ENCODE measurements at places on chromosomes 1 and 21.

DNA sequence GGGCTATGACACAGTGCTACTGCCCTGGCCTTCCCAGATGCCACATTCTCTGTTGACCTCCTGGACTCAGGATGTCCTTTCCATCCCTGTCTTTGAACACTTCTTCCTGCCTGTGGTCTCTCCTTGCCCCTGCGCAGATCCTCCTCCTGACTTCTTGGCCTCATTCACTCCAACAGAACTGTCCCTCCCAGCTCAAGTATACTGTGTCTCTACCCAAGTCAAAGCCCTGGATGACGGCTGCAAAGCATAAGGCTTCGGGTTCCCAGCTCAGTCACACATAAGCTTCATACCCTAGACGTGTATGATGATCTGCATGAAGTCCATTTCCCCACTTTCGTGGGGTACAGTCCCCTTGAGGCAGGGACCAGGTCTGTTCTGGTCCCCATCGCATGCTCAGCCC is 328.2 kb upstream of the VAMP3 start:
- DNase-seq = no peak

- no peak for DNase-seq
Measured at GRCh38 chr1:41679531-41679930, 195.0 kb upstream of the EDN2 start.

GRCh38 chr1:110086961-110087360 is 16.5 kb upstream of the ALX3 start:
- no peak for DNase-seq

DNA sequence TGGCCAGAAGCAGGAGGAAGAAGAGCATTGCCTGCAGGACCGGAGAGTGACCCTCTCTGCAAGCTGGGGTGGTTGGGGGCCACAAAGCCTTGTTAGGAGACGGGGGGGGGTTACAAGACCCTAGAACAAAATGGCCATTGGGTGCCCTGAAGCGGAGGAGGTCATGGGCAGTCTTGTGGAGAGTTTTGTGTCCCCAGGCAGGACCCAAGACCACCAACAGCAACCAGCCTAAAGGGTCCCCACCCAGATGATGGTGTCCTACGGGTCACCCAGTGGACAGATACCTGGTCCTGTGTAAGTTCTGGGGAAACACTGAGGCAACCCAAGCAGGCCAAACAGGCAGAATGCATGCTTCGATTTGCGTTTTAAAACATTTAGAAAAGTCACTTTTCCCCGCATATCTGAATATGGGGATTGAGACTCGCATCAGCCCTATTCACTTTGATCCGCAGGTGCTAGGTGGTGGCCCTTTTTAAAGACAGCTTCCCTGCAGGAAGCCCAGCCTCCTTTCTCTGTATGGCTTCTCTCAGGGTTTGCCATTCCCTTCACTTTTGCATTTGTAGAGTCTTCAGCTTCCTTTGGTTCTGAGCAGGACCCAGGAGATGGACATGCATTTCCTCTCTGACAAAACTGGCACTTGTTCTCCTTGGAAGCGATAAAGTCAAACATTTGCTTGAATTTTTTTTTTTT is 21.1 kb downstream of the GNG4 start:
- DNase-seq = no peak

DNA sequence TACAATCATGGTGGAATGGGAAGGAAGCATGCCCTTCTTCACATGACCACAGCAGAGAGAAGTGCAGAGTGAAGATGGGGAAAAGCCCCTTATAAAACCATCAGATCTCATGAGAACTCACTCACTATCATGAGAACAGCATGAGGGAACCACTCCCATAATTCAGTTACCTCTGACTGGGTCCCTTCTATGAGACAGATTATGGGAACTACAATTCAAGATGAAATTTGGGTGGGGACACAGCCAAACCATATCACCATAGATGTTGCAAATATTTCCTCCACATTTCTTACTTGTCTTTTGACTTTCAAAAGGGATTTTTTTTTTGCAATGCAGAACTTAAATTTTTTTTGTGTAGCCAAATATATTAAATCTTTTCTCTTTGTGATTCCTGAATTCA is 14.8 kb downstream of the SH3BGR start:
- DNase-seq = no peak

- DNase-seq = no peak
Measured at GRCh38 chr1:67227196-67227595, 60.9 kb downstream of the IL23R start.

GRCh38 chr1:35530168-35530567 is 27.0 kb downstream of the KIAA0319L start:
- DNase-seq = no peak

DNA sequence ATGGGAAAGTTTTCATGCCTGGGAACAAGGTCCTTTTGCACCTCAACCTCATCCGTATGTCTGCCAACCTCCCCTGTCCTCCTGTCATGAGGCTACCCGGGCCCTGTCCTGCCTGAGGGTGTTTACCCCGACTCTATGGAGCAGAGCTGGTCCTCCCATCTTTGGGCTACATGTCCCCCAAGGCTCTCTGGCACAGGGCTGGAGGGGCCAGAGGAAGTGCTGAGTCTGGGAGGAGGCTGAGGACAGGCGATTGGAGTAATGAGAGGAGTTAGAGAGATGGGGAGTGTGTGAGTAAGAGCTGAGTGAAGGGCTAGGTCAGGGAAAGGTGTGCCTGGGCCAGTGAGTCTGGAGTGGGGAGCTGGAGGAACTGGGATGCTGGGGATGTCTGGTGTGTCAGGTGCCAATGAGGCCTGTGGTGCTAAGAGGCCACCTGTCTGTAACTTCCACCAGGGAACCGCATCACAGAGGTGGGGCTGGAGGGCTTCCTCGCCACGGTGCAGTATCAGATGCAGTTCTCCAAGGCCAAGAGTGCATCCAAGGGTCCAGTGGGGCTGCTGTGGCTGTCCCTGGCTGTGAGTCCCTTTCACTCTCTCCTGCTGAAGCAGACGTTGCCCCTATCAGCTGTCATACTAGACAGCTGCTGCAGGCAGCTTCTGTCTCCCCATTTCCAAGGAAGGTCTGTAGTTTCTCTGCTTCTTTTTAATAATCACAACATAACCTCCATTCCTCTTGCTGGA is 11.7 kb downstream of the LRRC71 start:
- no peak for DNase-seq

DNA sequence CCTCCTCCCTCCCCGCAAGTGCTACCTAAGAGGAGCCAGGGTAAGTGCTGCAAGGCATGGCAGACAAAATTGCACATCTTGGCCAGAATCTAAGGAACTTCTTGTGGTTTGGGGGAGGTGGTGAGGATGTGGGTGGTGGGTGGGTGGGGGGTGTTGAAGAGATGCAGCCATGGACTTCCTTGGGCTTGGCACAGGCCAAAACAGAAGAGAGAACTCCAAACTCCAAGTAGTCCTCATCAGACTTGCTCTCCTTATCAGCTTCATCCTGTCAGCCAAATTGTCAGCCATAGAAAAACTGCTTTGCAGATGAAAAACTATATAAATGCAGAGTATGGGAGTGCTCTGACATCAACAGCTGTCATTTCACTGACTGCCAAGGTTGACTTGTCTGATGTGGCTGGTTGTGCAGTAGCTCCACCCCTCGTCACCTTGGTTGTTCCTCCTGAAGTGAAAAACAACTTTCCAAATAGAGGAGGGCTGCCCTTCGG is 7.1 kb downstream of the AMIGO1 start:
- DNase-seq = no peak

GRCh38 chr1:39391691-39392679 is 99.5 kb upstream of the BMP8A start:
- no peak for DNase-seq

DNA sequence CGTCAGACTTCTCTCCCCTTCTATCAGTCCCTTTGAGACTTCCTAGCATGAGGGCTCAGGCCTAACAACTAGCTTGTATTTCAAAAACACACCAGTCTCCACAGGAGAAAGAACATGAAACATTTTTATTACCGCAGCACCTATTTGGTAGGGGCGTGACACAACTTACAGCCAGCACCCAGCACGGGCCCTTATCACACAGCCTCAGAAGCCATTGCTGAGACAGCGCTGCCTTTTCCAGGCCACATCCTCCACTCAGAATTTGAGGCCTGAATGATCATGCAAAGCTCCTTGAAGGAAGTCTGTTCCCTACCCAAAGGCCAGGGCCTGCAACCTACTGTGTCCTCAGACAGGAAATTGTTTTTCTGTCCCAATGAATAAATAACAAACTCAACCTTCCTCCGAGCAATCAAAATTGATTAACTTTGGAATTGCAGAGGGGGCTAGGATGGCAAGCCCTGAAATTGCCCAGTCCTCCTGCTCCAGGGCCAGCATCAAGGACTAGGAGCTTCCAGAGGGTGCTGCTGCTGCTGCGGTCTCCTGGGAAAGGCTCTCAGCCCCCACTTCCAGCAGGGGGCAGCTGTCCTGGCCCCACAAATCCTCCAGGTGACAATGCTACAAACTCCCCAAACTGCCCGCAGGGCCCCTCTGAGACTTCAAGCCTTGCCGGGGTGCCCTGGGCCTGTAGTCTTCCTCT is 94.3 kb upstream of the GALNT2 start:
- DNase-seq = no peak

DNA sequence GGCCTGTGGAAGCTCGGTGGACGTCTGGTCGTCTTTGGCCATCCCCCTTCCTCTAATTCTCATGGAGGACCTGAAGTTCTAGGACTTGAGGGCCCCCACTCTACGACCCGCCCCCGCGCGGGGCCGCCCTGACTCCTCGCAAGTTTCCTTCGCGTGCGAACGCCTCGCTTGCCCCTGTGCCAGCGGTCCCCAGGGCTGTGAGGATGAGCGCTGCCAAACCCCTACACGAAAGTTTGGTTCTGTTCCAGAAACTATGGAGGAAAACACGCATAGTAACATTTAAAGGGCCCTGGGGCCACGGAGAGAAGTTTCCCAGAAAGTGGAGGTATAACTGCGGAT is 304 bp upstream of the GNG12 start:
- no peak for DNase-seq

GRCh38 chr1:89604414-89604735 is 28.5 kb upstream of the LRRC8C start:
- DNase-seq = no peak

GRCh38 chr1:248834343-248834940 is 3.6 kb upstream of the ZNF672 start:
- DNase-seq = no peak

GRCh38 chr1:55310505-55310971 is 95.4 kb upstream of the USP24 start:
- DNase-seq = no peak

DNA sequence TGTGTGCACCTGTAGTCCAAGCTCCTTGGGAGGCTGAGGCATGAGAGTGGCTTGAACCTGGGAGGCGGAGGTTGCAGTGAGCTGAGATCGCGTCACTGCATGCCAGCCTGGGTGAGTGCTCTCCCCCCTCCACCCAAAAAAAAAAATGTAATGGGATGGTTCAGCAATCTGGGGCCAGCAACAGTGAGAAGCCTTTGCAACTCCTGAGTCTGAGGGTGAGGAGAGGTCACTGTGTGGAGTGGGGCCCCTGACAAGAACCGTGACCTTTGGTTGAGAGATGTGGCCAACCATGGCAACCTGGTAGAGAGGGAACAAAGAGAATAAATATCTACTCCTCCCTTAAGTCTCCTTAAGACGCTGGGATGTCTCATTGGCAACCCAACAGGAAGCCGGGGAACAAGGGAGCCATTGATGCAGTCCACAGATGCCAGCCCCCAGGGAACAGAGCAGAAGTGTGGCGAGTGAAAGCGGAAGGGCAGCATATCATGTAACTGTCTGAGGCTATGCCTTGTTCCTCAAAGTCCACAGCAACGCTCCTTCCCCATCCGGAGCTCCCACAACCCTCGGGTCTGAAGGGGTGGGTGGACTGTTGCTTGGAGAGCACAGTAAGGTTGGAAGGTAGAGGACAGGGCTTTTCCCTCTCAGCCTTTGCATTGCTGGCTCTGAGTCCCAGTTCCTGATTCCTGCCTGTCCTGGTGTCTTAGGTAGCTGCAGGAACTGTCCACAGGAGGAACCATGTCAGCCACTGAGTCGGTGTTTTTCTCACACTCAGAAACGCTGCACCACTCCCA is 8.3 kb downstream of the TRNP1 start:
- DNase-seq = no peak

DNA sequence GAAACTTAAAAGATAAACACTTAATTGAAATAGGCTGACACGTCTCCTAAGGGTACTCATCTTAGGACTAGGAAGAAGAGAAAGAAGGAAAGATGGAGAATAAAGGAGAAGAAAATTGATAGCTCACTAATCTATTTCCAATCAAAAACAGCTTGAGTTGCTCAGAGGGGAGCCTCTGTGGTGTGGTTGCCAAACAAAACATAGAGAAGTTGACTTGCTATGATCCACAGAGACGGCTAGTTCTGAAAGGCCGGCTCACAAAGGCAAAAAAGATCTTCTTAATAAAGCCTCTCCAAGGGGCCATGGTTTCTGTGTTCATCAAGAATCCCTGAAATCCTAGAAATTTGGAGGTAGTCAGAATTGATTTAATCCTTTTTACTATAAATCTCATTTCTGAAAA is 644.1 kb downstream of the LMO4 start:
- no peak for DNase-seq

DNA sequence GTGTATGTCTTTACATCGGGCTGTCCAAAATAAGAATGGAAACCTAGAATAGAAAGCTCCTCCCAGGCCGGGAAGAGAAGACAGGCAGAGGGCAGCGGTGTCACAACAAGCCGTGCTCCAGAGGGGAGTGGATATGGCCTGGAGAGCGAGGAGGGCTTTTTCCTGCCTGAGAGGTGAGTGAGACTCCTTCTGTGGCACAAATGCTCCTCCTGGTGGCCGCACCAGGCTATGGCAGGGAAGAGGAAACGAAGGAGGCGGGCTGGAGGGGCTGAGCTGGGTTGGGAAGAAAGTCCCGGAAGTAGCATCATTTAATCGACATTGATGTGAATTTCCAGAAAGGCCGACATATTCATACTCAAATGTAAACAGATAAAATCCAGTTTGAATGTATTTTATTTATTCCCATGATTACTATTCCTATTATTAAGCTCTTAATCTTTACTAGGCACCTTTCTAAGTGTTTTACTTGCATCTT is 54.7 kb downstream of the MEF2D start:
- peak; percentile 92 for DNase-seq

DNA sequence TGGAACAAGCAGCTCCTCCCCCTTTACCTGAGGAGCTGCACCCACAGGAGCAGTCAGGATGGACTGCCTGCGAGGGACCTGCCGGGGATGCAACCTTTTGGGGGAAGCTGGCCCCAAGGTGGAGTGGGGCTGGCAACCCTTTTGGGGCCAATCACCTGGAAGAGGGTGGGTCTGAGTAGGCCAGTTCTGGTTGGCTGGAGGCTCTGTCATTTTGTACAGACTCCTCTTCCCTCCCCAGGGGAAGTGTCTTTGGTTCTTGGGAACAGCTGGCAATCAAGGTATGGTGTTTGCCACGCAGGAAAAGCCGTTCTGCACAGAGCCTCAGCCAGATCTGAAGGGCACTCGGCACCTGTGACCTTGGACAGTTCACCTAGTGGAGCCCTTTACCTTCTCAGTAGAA is 280 bp upstream of the A3GALT2 start:
- no peak for DNase-seq

DNA sequence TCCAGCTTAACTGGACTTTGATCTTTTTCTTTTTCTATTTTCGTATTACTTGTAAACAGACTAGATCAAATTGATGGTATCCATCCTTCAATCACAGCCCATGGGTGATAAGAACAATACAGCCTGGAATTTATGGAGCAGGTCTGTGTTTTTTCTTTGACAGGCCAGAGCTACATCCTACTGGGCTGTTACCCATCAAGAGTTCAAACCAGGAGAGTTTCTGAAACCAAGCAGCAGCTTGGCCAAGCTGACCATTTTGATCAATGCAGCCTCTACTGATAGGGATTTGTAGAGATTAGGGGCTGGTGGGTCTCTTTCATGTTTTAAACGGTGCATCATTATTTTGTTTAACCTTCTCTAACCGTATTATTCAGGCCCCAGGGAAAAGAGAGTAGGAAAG is 24.3 kb upstream of the CCDC190 start:
- DNase-seq = no peak

GRCh38 chr1:54390655-54391054 is 15.5 kb downstream of the SSBP3 start:
- DNase-seq = no peak

GRCh38 chr1:119254067-119254720 is 113.7 kb upstream of the WARS2 start:
- no peak for DNase-seq
